GM23338 (cell line): ENCODE measurements at places on chromosomes 12 and 14. TPM values are rescaled to one million over a fixed set of nuclear protein-coding genes. Genes with fewer than 3 reads are reported as not detected.

DNA sequence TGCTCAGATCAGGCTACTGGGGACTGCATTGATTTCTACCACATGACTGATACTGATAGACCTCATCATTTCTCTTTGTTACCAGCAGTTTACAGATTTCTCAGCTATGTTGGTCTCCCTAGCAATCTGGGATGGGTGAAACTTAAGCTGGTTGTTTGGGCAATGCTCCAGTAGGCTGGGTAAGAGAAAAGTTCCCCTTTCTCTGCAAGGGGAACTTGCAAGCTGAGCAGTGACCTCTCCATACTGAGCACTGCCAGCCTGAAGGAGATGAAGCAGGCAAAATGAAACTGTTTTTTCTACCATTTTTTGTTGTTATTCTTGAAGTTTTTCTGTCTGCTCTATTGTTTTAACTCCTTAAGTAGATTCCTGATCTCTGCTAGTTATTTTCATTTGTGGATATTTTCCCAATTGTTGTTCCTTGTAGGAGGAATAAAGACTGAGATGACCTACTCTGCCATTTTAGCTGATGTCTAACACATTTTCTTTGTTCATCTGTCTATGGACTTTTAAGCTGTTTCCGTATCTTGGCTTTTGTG lies 1.3 kb upstream of the OR4M1 start:
- no peak for DNase-seq
- no peak overlapping the region for H3K27ac ChIP-seq
- no peaks in the 10 kb centered on the region for H3K27me3 ChIP-seq
- peaks cover 25% of the 10 kb centered on the region for H3K36me3 ChIP-seq

DNA sequence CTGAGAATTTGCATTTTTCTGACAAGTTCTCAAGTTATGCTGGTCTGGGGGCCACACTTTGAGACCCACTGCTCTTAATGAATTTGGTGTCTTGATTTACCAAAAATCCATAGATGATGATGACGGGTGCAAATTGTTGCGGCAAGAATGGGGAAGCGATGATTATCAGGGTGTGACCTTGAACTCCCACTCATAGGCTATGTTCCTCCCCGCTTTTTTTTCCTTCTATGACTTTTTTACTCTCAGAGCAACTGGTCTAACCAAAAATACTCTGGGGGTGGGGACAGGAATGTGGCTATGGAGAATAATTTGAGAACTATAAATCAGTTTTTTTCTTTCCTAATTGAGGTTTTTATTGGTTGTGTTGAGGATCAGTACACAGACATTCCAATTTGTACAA lies 83.6 kb downstream of the PPFIBP1 start:
- no peaks in the 10 kb centered on the region for H3K27me3 ChIP-seq
- no peak for DNase-seq
- no peaks in the 10 kb centered on the region for H3K4me1 ChIP-seq
- H3K36me3 ChIP-seq, result 0 out of 2 replicates have a peak, but pooled peaks cover 5% of the 10 kb centered on the region
- no peak overlapping the region for H3K27ac ChIP-seq

DNA sequence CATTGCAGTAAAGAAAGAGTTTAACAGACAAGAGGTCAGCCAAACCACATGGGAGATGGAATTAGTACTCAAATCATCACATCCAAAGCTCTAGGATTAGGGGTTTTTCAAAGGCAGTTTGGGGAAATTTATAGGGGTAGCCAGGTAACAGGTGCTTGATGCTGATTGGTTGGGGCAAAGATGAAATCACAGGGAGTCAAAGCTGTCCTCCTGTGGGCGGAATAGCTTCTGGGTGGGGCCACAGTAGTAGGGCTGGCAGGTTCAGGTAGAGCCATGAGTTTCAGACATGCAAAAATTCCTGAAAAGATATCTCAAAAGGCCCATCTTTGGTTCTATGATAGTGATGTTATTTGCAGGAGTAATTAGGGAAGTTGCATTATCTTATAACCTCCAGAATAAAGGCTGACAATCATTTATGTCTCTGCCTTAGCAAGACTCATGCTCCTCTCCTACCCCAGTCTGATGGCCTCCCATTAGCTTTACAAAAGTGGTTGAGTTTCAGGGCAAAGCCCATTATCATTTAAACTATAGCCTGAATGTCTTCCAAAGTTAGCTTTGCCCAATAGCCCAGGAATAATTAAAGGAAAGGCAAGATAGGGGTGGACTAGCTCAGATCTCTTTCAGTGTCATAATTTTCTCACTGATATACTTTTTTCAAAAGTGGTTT lies 42.1 kb upstream of the CNTN1 start:
- H3K36me3 ChIP-seq, result no peaks in the 10 kb centered on the region
- H3K27me3 ChIP-seq, result no peaks in the 10 kb centered on the region
- H3K4me1 ChIP-seq, result peaks cover 23% of the 10 kb centered on the region
- peak; percentile 14 for DNase-seq
- H3K27ac ChIP-seq, result peak overlapping the region; percentile 8; the same call in 1 of the 2 replicates

The G2E3 gene
- total RNA-seq, result 67.4 and 72.4 TPM in 2 replicates

DNA sequence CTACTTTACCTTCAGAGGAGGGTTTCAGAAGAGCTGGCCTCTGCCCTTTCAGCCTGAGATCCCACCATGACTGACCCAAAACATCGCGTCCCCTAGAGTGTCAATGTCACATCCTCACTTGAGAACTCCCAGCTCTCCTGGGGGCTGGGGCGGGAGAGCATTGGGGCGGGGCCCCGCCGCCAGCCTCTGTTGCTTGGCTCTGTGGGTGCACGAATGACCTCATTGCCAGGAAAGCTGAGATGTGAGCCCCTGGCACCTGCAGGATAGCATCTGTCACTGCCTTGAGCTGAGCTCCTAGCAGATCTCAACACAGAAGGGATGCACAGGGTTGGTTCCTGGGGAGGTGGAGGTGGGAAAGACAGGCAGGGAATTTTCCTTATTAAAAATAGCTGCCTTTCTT lies 20.6 kb upstream of the MYL2 start:
- H3K27ac ChIP-seq, result no peak overlapping the region
- peaks cover 16% of the 10 kb centered on the region for H3K4me1 ChIP-seq
- no peaks in the 10 kb centered on the region for H3K27me3 ChIP-seq
- no peak for DNase-seq

DNA sequence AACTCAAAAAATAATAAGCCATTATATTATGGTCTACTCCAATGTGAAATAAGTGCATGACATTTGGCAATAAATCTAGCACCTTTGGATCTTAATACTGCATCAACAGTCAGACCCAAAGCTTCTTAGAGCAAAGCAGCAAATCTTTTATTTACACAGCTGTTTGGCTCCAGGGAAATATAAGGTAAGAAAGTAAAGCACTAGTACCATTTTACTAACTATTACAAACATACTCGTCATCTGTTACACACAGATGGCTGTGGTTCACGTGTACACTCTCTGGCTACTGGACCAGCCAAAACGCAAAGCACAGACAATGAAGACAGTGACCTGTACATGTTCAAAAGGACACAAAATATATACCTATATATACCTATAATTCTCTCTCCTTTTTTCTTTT lies 2.8 kb downstream of the FGD6 start:
- no peaks in the 10 kb centered on the region for H3K36me3 ChIP-seq
- H3K27me3 ChIP-seq, result no peaks in the 10 kb centered on the region
- H3K4me3 ChIP-seq, result no peak overlapping the region
- H3K4me1 ChIP-seq, result peaks cover 46% of the 10 kb centered on the region

DNA sequence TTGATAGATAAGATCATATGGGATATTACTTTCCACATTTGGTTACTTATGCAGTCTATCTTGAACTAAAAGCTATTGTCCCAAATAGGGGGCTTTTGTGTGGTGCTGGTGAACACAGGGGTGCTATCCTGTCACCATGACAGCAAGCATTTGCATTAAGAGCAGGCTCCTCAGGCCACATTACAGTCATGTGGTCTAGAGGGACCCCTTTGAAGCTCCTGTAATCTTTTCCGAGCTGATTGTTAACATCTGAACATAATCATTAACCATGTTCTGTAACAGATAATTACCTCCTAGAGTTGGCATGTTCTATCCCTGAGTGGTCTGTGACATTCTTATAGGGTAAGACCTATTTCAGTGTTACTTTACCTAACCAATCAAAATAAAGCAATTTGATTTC lies 178.8 kb downstream of the KTN1 start:
- no peak for DNase-seq
- H3K4me3 ChIP-seq, result no peak overlapping the region
- no peak overlapping the region for H3K27ac ChIP-seq
- H3K27me3 ChIP-seq, result no peaks in the 10 kb centered on the region

The DNAI7 gene
- not detected in 2 replicates for total RNA-seq

The PRPF40B gene
- 14.7 and 17.9 TPM in 2 replicates for total RNA-seq

The HOXC12 gene
- total RNA-seq, result not detected in 2 replicates

The RTL1 gene
- total RNA-seq, result not detected in 2 replicates

GRCh38 chr12:99392091-99392850 lies 255.3 kb upstream of the GARIN6 start:
- no peaks in the 10 kb centered on the region for H3K27me3 ChIP-seq
- no peak overlapping the region for H3K27ac ChIP-seq

DNA sequence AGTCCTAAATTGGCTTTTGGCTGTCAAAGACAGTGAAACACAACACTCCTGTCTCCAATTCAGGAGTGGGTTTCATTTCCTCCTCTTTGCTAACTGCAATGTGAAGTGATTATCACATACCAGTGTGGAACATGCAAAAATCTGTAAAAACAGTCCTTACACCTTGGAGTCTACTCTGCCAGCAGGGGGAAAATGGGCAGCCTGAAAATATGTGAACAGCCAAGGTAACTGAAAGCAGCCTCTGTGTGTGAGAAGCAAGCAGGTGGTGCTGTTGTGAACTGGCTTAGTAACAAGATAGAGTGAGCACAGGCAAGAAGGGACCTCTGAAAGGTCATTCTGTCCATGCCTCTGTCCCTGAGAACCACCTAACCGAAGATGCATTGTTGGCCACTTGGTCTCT lies 6.0 kb downstream of the PRMT8 start:
- no peak overlapping the region for H3K4me3 ChIP-seq
- peak; percentile 74 for DNase-seq
- no peak overlapping the region for H3K27ac ChIP-seq
- H3K27me3 ChIP-seq, result peaks cover 50% of the 10 kb centered on the region

DNA sequence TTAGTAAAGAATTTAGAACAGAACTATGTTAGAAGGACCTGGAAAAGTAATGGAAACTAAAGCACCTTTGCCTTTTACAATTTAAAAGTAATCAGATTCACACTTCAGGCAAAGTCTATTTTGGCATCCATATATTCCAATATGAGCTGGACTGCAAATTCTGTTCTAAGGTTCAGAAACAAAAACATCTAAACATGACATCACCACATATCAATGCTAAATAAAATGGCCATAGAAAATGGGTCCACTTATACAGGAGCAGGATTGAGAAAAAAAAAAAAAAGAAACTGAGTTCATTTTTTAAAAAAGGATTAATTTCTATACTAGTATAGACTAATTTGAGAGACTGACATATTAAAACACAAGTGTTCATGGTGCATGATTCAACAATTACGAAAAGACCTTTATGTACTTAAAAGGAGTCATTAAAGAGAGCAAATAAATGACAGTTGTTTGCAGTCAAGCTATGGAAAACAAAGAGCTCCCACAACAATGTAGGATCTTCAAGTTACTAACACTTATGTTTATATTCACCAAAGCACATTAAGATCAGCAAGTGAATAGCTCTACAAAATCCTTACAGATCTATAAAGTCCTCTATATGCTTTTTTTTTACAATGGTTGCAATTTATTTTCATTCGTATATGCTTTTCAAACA lies 45.7 kb downstream of the DICER1 start:
- H3K4me3 ChIP-seq, result no peak overlapping the region
- no peaks in the 10 kb centered on the region for H3K27me3 ChIP-seq
- H3K4me1 ChIP-seq, result no peaks in the 10 kb centered on the region
- no peak for DNase-seq
- no peak overlapping the region for H3K27ac ChIP-seq

DNA sequence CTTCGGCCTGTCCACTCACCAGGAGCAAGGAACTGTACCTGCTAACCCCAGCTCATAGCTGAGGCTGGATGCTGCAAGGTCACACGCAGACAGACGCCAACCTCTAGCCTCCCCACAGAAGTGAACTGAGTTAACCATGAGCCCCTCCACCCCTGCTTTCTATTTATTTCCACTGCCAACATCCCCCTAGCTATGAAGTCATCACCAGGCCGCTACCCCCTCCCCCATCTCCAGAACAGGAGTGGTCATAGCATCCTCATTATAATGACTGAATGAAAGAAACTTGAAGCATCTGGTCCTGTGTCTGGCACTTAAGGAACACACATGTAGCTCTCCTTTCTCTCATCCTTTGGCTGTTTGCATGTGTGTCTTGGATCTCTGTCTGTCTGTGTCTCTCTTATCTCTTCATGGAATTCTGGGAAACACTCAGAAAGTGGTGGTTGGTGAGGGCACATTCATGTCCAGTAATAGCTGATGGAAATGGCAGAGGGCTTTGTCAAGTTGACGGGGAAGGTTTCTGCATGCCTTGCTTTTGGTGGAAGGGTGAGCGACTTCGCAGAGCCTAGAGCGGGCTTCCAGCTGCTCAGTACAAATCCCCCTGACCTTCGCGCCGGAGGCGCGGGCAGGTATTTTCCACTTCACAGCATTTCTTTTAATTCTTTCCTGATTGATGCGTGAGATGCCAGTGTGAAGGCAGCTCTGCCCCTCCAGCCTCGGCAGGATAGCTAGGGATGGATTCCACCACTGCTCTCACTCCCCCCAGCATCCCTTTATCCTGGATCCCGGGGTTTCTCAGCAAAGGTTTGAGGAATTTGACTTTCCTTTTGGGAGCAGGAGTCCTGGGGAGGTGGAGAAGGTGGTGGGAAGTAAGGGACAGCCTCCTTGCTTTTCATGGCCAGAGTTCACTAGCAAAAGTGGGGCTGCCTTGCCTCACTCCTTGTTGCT lies 198.2 kb downstream of the CHST11 start:
- peaks cover 15% of the 10 kb centered on the region; the same call in 1 of the 2 replicates for H3K4me1 ChIP-seq
- peak; percentile 37 for DNase-seq
- no peaks in the 10 kb centered on the region for H3K27me3 ChIP-seq
- no peaks in the 10 kb centered on the region for H3K36me3 ChIP-seq
- H3K4me3 ChIP-seq, result no peak overlapping the region
- H3K27ac ChIP-seq, result peak overlapping the region; percentile 2; the same call in 1 of the 2 replicates

DNA sequence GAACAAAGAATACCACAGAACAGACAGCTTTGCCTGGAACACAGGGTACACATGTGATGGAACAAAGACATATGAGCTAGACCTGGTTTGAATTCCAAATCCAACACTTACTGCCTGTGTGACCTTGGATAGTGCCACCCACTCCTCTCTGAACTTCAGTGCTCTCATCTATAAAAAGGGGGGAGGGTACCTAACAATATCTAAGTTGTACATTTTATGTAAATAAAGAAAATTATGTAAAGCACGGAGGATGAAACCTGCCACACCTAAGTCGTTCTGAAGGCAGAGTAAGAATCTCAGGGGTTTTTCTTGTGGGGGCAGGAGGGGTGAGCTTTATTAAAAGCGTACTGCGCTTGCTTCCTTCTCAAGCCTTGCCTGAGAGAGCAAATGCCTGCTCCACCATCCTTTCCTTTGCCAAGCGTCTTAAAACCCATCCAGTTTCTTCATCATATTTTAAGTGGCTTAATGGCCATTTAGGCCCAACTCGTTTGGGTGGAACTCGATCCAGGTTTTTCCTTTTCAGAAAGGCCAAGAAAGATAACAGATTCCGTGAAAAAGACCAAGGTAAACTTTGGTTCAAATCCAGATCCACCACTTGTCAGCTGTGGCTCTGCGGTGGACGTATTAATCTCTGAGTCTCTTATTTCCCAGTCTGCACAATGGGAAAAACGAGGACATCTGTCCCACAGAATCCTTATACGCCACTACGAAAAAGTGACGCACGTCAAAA lies 946 bp downstream of the DDX24 start:
- peaks cover 16% of the 10 kb centered on the region for H3K4me1 ChIP-seq
- peaks cover 18% of the 10 kb centered on the region; the same call in 1 of the 2 replicates for H3K36me3 ChIP-seq
- H3K27ac ChIP-seq, result no peak overlapping the region
- H3K4me3 ChIP-seq, result peak overlapping the region; percentile 99
